Coronary artery (tissue), 2 donors: ENCODE measurements at places on chromosomes 1 and 21.
A peak's percentile ranks its signal among the peaks of the same experiment; 100 is the strongest.

DNA sequence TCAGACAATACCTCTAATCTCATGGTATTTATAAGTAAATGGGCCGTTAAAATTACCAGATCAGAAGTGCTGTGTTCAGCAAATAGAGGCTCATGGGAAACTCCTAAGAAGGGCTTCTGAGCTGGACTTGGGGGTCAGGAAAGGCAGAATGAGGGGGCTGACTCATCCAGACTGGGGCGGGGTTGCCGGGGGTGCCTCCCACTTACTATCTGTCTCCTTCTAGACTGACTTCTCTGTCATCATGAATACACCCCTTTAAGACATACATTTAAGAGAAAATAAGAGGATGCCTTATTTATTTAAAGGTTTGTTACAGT lies 96.0 kb upstream of the ERRFI1 start:
- no peak for DNase-seq

DNA sequence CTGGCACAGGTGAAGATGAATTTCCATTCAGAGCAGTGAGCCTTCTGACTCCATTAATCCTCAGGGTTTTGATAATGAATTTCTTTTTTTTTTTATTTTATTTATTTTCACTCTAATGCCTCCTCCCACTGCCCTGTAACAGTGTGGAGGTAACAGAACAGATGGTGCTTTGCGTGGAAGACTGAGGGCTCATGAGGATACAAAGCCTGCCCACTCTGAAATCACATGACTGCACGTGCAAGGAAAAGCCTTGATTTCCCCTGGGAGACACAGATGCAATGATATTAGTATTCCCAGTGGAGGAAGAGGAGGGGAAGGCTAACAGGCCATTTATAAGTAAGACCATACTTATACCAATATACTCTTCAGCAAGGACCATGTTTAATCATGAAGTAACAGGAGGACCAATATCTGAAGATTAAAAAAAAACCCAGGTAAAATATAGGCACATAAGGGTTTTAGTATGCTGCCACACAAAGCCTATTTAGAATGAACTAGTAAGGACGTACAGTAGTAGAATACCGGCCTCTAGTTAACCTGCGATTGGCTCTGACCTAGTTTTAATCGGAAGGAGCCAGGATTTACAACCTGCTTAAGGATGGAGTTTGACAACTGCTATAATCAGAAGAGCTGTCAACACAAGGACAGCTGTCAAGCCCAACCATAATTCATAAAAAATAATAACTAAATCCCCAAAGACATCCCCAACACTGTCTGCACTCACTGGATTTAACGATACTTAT lies 69.6 kb downstream of the LHX4 start:
- DNase-seq, result no peak

- DNase-seq, result no peak
Measured at GRCh38 chr1:7295946-7296345, 475.1 kb upstream of the VAMP3 start.

- DNase-seq, result no peak
Measured at GRCh38 chr1:33379631-33380354, 51.1 kb downstream of the PHC2 start.

DNA sequence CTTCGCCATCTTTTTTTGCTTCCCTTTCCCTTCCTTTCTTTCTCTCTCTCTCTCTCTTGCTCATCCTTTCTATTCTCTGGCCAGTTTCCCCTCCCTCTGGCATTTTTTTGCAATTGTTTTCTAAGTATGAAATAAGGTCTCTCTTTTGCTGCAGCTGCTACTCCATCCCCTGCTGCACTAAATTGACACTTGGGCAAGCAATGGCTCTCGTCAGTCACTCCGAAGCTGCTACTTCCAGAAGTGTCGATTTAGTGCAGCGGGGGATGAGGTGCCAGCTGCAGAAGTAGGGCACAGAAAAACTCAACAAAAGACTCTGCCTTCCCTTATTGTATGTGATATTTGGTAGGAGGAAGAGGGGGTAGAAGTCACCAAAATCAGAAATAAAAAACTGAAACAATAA lies 642.3 kb downstream of the RWDD3 start:
- no peak for DNase-seq

GRCh38 chr1:15476927-15477326 lies 1.0 kb downstream of the CELA2B start:
- no peak for DNase-seq

DNA sequence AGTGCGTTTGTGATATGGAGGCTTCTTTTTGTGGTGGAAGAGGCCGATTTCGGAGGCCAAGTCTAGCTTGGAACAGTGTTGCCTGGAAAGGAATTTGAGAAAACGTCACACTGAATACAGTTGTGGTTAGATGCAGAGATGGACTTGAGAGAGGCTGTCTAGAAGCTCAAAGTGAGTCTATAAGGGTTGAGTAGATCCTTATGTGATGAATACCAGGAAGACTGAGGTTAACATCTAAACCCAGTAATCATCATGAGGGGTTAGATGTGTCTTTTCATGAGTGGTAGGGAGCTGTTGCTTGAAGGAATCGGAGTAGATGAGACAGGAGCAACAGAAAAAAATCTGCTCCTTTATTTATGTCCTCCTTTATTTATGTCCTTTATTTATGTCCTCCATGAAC lies 114.6 kb upstream of the IVNS1ABP start:
- DNase-seq, result no peak

GRCh38 chr1:223244366-223245103 lies 101.5 kb upstream of the TLR5 start:
- DNase-seq, result peak; percentile 33

- no peak for DNase-seq
Measured at GRCh38 chr21:43938751-43939442, 73.2 kb upstream of the TRAPPC10 start.

- DNase-seq, result no peak
Measured at GRCh38 chr1:17671741-17672140, 83.4 kb upstream of the ACTL8 start.

DNA sequence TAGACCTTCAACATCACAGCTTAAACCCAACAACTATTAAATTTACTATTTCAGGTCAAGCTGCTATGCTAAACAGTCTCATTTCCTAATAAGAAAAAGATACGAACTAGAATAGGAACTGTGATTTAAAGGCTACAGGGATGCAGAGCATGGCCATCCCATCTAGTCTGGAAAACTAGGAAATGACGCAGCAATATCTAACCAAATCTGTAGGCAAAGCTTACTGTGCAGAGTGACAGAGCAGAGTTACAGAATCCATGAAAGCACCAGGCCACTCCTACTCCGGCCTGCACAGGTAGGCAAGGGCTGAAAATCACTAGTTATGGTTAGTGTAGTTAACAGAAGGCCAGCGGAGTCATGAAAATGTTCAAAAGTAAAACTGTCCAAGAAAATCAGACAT lies 2.1 kb downstream of the HLCS start:
- no peak for DNase-seq

- DNase-seq, result peak; percentile 90
Measured at GRCh38 chr1:15760520-15761211, 2.1 kb downstream of the FBLIM1 start.

DNA sequence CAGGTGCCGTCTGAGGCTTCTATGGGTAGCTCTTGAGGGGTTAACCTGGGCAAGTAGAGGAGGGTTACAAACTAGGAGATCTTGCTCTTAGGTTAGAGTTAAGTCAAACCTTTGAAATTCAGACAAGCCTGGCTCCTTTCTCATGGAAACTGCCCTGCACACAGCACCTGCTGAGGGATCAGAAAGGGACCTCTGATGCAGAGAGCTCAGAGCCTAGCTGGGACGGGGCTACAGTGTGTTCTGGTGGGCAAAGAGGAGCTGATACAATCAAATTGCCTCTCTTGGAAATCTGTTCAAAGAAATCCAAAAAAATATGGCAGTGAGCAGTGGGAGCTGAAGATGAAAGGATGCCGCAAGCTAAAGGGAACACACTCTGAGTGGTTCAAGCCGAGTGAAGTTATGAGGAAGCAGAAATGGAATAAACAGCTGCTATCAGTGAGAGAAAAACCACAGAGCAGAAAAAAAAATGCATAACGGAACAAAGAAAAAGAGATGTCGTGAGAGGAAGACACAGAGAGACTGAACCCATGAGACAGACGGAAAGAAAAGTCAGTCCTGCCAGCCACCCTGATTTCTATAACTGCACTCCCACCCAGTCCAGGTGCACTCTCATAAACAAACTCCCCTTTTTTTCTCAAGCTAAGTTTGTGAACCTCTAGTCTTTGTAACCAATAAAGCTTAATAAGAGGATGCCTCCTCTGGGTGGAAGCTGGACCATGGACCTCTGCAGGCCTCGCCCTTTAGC lies 26.6 kb downstream of the PAFAH2 start:
- DNase-seq, result no peak

GRCh38 chr1:162059721-162060120 lies 9.8 kb upstream of the NOS1AP start:
- no peak for DNase-seq
